ENCODE measurements at places on chromosomes 11 and 22.

DNA sequence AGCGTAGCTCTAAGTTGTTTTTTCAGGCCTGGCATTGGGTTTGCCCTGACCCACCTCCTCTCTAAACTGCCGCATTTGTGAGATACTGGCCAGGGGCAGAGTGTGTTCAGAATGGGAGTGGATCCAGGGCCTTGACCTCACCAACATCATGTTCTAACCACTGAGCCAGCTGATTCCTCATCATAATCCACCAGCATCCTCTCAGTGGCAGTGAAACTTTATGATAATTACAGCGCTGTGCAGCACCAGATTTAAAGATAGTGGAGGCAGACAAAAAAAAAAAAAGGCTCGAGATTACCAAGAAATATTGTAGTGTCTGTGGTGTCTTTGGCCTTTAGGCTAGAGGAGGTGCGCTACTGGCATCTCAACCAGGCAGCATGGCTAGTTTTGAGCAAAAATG lies 53.0 kb downstream of the KREMEN1 start:
- no peak for DNase-seq

- no peak for DNase-seq
Observed at GRCh38 chr11:95371153-95371552, 140.2 kb upstream of the SESN3 start.

GRCh38 chr11:104934594-104934993 lies 33.8 kb downstream of the CASP4 start:
- DNase-seq, result no peak

GRCh38 chr11:72773291-72773690 lies 20.6 kb downstream of the STARD10 start:
- DNase-seq, result no peak

DNA sequence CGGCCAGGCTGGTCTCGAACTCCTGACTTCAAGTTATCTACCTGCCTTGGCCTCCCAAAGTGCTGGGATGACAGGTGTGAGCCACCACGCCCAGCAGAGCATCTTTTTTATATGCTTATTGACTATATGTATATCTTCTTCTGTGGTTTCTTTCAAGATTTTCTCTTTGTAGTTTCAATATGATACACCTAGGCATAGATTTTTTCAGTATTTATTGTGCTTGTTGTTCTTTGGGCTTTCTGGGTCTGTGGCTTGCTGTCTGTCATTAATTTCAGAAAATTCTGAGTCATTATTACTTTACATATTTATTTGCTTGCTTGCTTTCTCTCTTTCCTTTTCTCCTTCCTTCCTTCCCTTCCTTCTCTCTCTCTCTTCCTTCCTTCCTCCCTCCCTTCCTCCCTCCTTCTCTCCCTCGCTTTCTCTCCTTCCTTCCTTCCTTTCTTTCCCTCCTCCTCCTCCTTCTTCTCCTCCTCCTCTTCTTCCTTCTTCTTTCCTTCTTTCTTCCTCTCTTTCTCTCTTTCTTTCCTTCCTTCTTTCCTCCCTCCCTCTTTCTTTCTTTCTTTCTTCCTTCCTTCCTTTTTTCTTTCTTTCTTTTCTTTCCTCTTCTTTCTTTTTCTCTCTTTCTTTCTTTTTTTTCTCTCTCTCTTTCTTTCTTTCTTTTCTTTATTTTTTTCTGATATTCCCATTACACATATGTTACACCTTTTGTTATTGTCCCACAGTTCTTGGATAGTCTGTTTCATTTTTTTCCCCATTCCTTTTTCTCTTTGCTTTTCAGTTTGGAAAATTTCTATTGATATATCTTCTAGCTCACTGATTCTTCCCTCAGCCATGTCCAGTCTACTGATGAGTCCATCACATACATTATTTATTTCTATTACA lies 10.9 kb upstream of the DCHS1 start:
- DNase-seq, result no peak

DNA sequence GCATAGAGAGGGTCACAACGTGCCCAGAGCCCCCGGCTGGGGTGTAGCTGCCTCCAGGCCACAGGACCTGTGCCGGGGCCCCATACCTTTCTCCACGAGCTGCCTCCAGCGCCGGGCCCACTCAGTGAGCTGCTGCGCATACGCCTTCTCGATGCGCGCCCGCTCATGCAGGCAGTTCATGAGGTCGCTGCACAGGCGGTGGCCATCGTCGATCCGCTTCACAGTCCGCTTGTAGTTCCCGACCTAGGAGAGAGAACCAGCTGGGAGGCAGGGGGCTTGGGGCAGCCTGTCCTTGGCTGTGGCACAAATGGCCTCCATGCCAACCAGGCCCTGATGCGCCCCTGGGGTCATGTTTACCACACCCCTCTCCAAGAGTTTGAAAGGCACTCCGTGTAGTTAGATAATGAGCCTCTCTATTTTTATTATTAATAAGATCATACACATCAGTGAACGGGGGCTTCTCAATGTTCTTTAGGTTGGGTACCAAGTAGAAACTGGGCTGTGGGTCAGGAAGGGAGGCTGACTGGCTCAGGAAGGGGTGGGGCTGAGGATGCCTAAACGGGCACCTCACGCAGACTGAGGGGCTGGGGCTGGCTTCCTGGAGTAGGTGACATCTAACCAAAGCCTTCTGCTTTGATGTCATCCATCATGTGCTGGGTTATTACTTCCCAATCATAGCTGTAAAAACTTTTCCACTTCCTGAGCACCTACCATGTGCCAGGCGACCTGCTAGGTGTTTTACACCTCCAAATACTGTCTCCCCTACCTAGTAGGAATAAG lies 36.5 kb upstream of the ARFGAP3 start:
- no peak for DNase-seq

DNA sequence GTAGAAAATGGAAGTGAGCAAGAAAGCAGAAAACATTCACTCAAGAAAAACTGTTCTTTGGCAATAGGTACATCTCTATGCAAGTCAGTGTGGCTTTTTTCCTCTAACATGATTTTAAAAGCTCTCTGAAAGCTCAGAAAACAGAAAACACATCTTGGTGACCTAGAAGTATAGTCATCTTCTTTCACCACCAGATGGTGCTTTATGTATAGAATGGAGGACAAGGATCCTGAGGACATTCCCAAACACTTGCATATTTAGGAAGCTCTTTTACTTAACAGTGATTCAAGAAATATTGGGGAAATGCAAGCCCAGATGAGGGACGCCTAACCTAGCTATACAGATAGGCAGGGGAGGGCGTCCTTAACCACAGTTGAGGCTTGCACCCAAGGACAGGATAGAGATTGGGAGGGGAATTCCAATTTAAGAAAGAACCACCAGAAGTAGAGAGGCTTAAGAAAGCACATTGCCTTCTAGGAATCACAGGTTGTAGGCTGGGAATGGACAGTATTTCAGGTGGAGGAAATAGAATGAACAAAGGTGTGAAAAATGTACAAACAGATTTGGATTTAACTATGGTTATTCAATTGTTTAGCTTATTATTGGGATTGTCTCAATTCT lies 13.8 kb upstream of the CCDC81 start:
- no peak for DNase-seq

- DNase-seq, result no peak
Observed at GRCh38 chr11:73999581-74000306, 9.1 kb downstream of the UCP3 start.

DNA sequence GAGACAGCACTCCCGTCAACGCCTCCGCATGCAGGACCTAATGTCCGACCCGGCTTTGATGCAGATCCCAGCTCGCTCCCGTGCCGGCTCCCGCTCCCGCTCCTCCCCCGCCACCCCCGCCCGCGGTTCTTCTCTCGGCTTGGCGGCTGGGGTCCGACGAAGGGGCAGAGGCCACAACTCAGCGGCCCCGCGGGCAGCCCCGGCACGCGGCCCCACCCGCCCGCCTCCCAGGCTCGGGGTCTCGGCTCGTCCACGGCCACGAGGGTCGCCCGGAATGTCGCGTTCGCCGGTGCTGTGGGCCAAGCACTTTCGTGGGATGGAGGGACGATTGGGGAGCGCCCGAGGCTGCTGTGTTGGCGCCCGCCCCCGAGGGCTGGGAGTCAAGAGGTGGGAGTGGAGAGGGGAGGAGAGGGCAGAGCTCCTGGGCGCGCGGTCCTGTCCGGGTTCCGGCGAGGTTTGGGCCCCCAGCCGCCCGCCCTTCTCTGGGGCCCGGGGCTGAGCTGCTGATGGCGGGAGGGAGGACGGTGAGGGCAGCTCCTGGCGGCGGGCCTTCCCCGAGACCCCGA lies 5.3 kb upstream of the TBX1 start:
- DNase-seq, result no peak

DNA sequence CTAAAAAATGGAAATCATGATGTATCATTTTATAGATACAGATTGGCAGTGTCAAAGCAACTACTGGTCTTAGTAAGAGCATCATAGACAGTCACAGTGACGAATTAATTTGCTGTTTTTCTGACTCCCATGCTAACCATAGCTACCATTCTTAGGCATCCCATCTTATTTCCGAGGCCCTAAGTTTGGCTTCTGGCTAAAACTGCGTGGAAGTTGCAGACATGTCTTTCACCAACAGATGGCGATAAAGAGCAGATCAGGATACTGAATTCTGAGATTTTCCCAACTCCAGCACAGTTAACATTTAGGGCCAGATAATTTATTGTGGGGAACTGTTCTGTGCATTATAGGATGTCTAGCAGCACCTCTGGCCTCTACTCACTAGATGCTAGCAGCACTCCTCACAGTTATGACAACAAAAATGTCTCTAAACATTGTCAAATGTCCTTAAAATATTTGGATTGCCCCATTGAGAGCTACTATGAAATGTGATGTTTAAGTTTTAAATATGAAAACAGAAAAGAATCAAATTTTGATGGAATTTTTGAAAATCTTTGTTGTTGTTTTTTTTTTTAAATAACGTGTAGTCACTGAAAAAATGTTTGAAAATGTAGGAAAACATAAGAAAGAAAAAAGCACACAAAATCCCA lies 16.3 kb downstream of the OR2AG2 start:
- DNase-seq, result peak; percentile 25

GRCh38 chr11:120515186-120515723 lies 3.7 kb downstream of the GRIK4 start:
- no peak for DNase-seq

DNA sequence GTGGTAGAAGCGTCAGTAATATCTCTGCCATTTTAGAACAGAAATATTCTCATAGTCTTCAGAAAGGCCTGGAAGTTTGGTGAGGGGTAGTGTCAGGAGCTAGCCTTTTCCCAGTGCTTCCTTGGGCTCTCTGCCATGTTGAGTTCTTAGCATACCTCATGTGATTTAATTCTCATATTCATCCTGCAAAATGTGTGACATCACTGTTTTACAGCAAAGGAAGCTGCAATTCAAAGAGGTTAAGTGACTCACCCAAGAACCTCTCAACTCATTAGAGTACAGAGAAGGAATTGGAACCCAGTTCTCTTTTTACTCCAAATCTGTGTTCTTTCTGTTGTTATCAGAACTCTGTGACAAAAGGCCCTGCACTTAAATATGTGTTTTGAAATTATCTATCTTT lies 72.1 kb downstream of the RNF169 start:
- DNase-seq, result no peak

GRCh38 chr11:33362051-33362910 lies 105.1 kb downstream of the HIPK3 start:
- DNase-seq, result no peak

GRCh38 chr22:32407936-32408335 lies 4.1 kb downstream of the RTCB start:
- DNase-seq, result no peak

- DNase-seq, result no peak
Observed at GRCh38 chr11:75762885-75763284, 5.7 kb upstream of the DGAT2 start.

- no peak for DNase-seq
Observed at GRCh38 chr11:86722748-86723147, 50.3 kb upstream of the ME3 start.

DNA sequence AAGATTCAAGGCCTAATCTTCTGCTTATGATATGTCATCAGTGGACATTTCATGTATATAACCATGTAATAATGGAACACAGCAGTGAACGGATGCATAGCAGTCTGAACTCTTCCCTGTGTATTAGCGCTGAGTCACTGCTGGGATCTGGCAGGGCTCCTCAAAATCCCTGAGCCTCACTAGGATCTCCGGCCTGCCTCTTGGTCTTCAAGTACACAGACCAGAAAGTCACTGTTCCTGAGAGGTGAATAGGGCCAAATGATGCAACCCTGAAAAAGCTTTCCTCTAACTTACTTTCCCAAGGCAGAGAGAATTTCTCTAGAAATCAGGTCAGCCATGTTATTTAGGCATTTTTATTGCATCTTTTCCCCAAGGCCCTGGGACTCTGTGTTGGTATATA lies 35.0 kb downstream of the POU2AF1 start:
- DNase-seq, result no peak

GRCh38 chr22:23856721-23857605 lies 712 bp upstream of the SLC2A11 start:
- no peak for DNase-seq

GRCh38 chr22:49582181-49582580 lies 245.5 kb downstream of the BRD1 start:
- DNase-seq, result no peak

DNA sequence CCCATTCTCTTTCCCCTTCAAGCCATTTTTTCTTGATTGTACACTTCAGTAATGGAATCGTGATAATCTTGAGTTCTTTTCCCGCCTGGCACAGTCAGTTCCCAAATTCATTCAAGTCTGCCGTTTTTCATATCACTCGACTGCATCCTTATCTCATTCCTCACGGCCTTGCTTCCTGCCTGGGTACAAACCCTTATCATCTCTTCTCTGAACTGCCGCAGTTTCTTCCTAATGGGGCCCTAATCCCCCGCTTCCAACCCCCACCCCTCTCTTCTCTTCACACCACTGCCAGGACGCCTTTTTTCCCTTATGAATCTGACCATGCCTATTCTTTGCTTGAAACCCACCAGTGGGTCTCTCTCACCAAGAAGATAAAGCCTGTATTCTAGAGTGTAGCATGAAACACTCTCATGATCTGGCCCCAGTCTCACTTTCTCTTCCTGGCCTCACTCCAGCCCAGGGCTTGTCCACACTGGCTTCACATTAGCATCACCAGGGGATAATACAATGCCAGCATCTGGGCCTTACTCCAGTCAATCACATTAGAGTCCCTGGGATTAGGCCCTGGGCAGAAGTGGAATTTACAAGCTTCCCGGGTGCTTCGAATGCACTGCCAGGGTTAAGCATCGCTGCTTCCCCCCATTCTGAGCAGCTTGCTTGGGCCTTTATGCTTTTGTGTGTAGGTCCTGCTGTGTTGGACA lies 102.1 kb downstream of the FBXO7 start:
- DNase-seq, result no peak

DNA sequence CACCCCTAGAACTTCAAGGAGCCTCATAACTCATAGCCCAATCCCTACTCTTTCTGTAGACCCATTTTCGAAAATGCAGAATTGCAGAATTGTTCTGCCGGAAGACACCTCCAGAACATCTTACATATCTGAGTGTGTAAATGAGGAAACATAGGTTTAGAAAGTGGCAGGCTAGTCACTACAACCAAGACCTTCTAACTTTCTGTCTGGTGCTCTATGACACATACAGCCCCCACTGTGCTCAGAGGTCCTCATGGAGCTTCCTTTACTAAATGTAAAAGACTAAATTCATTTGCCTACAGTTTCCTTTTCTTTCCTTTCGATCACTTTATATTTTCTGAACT lies 132.1 kb upstream of the DDI1 start:
- DNase-seq, result no peak
